ENCODE measurements at places on chromosomes 6 and 20.

DNA sequence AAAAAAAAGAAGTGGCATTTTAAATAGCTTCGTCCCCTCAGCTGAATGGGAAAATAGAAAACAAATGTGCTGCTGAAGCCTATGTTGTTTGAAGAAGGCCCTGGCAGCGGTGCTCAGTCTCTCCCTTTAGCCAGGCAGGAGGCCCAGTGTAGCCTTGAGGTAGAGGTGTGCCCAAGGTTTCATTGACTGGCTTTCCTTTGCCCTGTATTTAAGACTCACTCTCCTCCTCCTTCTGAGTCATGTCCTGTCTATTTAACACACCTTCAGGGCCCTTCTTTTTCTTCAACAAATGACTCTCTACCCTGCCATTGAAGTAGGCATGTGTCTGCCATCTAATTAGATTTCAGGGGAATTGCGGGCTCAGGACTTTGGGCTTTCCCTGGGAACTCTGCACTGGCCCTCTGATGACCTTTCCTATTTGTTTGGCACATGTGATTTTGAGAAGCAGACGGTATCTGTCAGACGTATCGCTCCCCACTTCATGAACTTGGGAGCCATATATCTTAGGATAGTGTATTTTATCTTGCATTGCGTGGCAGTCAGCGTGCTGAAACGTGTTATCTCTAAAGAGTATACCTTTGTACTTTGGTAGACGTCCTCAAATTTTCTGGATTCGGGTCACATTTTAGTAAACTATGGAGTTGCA lies 4.3 kb downstream of the TJAP1 start:
- no peak for DNase-seq

GRCh38 chr6:32838114-32838958 lies at the start of gene TAP2:
TAP2 (minus strand) TSS chr6:32838739; CDS start chr6:32838233, 506 bp downstream.
- peak; percentile 93 for DNase-seq

DNA sequence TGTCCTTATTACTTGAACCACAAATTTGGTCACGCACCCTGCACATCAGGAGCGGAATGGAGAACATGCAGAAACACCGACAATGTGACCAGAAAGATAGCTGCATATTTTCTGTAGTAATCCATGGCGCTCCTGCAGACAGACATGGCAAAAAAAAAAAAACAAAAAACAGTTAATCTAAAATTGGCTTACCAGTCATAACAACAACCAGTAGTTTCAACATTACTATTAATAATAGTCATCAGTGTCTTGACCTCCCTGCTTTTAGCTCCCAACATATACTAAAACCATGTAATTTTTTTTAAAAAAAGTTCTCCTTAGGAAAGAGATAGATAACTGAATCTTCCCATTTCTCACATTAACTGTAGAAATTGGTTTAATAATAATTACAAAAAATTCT lies 6.8 kb downstream of the CGA start:
- no peak for DNase-seq

DNA sequence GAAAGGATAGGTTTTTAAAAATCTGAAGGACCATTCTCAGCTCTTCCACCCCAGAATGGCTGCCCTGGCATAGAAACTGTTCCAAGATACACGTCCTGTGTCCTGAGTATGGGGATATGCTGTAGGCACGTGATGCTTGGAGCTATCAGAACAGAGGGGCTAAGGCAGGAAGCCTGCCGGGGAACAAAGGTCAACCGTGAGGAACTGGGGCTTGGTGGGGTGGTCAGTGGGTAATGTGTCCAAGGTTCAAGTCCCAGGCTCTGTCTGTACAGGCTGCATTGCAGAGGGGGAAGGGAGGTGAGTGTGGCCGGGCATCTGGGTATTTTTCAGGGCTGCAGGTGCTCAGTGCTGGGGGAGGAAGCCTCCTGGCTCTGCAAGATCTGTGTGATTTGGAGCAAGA lies 479.6 kb upstream of the CHD6 start:
- no peak for DNase-seq

- DNase-seq: peak; percentile 19
Measured at GRCh38 chr6:42960243-42961019, at the start of gene GNMT. GNMT (plus strand) TSS chr6:42960754; CDS start chr6:42960768, 14 bp downstream.

DNA sequence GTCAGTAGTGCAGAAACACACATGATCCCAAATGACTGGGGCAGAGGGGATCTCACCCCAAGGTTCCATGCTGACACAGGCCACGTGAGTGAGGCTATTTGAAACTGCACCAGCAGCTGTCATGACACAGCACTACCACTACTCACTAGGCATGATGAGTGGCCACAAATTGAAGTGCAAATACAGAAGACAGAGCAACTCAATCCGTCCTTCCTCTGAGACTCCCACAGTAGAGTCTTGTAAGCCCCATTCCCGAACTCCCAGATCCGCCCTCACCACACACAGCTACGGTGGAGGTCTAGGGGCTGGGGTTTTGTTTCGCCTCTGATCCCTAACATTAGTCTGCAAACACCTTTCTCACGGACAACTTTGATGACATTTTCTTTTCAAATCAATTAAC lies 113.3 kb upstream of the NUP153 start:
- no peak for DNase-seq

DNA sequence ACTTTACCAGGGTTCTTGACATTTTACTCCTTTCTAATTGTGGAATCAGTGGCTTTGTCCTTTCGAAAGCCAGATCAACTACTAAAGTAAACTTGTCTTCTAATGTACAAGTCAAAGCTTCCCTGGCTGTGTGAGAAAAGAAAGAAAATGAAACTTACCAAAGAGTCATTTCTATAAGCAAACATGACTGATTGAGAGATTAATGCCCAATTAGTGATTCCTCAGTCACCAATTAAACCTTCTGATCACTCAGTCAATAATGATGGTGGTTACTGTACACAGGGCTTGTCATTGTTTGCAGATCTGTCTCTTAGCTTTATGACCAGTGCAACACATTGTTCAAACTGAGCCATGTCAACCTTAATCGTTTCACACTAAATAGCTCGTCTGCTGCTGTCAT lies 1168.4 kb upstream of the CITED2 start:
- no peak for DNase-seq

DNA sequence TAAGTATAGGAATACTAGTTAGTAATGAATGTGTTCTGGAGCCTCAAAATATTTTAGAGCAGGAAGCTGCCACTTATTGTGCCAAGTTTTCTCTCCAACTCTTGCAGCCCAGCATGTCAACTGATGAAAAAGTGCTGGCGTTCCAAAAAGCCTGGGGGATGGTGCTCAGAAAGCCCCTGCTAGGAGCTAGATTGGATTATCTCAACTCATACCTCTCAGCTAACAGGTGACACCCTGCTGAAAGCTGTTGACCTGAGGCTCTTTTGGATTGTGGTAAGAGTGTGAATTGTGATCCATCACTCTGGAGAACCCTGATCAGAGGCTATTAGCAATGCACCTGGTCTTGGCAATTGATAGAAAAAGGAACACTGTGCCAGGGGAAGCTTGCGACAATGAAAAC lies 580.4 kb downstream of the EYS start:
- no peak for DNase-seq

DNA sequence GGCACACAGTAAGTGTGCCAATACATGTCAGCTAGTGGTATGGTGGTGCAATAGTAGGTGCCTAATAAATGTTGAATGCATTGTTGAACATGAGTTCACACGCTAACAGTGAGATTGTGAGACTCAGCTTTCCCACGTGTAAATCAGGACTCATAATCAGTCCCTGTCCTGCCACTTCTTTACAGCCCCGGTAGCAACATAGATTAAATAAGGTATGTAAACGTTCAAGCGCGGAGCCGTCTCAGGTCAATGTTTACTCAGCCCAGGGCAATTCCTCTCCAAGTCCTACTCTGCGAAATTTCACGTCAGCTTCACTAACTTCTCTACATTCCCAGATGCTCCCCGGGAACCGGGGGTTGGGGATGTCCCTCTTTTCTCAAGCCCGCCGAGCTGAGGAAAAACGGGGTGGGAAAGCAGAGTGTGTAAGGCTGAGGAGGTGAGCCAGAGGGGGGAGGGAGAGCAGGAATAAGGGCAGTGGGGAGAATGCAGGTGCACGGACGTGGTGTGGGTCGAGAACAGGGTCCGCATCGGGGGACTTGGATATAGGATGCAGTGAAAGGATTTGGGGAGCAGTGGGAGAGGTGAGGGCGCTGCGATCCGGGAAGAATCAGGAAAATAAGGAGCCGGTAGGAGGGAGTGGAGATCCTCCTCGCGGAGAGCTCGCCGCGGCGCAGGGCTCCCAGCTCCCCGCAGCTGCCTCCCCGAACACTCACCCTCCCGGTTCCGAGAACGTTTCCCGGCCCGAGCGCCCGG lies 544 bp upstream of the TP53INP2 start:
- peak; percentile 29 for DNase-seq

DNA sequence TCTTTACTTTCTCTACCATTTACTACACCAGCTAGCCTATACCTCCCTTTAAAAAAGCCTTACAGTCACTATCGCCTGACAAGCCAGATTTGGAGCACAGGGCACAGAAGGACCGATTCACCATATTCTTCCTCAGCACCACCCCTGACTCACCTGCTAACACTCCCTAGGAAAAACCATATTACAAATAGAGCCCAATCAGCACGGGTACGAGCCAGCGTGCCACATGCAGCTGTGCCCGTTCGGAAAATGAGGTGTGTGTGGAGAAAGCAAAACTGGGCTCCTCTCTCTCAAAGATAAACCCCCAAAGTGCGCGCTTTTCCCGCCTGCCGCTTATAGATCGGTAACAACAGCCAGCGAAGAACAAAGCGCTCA lies 1.2 kb downstream of the SYNCRIP start:
- DNase-seq: no peak

GRCh38 chr6:107658920-107659865 lies 164.9 kb downstream of the SCML4 start:
- DNase-seq: no peak

DNA sequence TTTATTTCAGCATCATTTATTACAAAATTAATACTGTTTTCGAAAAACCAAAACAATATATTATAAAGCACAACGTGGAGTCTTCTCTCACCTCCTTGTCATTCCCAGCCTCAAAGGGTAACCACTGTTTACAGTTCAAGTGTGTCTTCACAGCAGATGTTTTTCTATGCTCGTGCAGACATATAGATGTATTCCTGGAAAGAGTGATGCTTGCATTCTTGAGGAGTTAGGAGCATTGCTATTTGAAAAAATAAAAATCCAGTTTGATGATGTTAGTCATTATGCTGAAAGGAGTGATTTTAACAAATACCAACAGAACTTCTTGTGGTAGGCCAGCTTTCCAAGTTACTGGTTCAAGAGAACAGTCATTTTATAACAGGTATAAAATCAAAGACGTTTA lies 234.9 kb downstream of the BCKDHB start:
- DNase-seq: no peak

GRCh38 chr6:55327169-55327568 lies at the start of gene GFRAL:
GFRAL (plus strand) TSS chr6:55327469; CDS start chr6:55327555, 86 bp downstream.
- DNase-seq: no peak

DNA sequence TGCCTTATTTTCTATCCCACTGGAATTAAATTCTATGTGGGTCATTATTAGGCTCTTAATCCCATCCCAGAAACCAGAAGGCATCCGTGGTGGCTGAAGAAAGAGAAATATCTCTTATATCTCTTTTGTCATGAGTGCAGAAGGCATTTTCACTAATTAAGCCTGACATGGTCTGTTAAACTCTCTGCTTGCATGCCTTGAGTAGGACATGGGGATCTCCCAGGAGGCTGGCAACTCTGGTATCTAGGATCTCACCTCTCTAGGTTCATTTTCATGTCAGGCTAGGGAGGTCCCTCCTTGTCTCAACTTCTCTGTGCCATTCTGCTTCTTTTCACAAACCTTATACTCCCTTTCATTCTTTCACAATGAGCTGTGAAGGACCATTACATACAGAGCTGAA lies 25.3 kb upstream of the GPR63 start:
- no peak for DNase-seq

DNA sequence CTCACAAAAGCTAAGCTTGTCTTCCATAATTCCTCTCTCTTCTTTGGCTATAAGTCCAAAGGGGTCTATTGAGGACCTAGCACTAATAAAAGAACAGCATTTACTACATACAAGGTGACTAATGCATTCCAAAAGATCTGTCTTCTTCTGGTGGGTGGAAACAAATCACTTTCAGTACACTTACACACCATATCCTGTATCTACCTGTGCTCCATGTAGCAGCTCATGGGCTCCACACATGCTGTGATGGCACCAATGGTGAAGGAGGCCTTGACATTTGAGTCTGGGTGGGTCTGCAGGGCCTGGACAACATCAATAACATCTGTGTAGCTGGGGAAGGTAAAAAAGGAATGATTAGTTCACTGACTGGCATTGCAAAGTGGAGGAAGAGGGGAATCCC lies 42.4 kb upstream of the SLC4A11 start:
- DNase-seq: no peak

DNA sequence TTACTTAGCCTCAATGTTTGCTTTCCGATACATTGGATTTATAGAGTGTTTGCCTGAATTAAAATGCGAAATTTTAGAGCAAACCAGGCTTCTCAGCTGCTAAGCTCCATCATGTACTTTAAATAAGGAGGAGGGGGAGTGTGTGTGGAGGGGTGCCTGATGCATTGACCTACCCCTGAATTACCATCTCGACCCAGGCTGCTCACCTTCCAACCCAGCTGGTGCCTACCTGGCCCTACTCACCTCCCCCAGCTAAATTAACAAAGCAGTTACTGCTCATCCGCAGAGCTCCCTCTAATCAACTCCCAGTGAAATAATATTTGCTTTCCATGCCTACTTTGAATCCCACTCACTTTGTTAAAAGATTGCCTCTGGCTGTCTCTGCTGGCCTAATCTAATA lies 544.5 kb downstream of the MAFB start:
- no peak for DNase-seq

DNA sequence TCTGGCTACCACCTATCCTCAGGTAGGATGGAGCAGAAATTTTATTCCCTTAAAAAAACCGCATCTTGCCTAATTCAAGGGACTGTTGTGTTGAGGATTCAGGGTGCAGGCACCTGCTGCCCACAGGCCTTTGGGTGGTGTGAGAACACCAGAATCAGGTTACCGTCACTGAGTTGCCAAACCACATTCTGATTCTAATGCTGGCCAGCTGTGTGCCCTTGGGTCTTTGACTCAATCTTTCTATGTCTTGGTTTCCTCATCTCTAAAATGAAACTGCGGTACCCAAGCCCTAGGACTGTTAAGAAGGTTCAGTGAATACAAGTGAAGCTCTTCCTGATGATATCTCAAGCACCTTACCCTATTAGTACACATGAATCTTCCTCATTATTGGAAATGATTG lies 827.3 kb downstream of the DHX35 start:
- no peak for DNase-seq

DNA sequence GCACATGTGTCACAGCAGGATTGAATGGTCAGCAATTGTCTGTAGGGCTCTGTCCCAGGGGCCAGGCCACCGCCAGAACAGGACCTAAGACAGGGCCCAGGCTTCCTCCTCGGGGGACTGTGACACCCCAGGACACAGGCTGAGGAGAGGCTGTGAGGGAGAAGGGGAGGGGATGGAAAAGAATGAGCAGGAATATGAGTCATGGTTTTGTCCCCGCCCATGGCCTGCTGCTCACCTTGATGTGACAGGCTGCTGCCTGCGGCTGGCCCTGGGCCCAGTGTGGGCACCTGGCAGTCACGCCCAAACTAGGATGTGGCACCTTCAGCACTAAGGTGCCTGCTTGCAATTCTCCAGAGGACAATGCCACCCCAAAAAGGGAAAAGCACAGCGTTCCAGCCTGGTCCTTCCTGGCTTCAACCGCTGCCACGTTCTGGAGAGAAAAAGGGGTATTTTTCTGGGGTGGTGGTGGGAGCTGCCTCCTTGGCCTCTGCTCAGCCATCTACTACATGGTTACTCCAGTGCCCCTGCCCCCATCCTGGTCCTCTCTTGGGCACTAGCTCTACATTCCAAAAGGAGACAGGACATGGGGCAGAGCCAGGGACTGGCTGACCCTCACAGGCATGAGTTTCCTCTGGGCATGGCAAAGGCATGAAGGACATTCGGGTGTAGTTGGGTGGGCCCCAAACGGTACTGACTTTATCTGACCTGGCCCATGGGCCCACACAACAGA lies 93.4 kb downstream of the SLC22A23 start:
- no peak for DNase-seq

GRCh38 chr20:61475729-61476128 lies 223.7 kb downstream of the CDH4 start:
- DNase-seq: no peak

All from T-helper 2 cell (primary cell).